ENCODE measurements at places on chromosomes 5 and 9. TPM values are rescaled to one million over a fixed set of nuclear protein-coding genes. Genes with fewer than 3 reads are reported as not detected.

Gene SPAAR
- total RNA-seq: not detected

Gene ERGIC1
- 51.3 TPM for total RNA-seq

- H3K36me3 ChIP-seq: no peaks in the 10 kb centered on the region
- no peak overlapping the region for H3K4me3 ChIP-seq
- H3K27ac ChIP-seq: no peak overlapping the region
- no peaks in the 10 kb centered on the region for H3K4me1 ChIP-seq
These were observed 170.6 kb upstream of the TRIM32 start for GRCh38 chr9:116516456-116516855.

DNA sequence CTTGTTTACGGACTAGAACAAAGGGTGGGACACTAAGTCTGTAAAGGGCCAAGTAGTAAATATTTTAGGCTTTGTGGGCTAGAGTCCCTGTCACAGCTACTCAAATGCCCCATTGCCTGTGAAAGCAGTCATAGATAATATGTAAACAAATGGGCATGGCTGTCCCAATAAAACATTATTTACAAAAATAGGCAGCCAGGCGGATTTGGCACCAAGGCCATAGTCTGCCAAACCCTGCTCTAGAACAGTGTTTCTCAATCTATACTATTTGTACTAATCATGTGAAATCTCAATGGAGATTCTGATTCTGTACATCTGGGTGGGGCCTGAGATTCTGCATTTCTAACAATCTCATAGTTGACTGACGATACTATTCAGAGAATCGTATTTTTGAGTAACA, 92.0 kb downstream of the RFX3 start:
- DNase-seq: no peak
- H3K4me3 ChIP-seq: no peak overlapping the region
- H3K27ac ChIP-seq: no peak overlapping the region
- no peaks in the 10 kb centered on the region for H3K27me3 ChIP-seq
